ENCODE measurements at places on chromosomes 7 and 10. TPM values are rescaled to one million over a fixed set of nuclear protein-coding genes. Genes with fewer than 3 reads are reported as not detected.

GRCh38 chr10:117162093-117163060 is 24.3 kb upstream of the VAX1 start:
- DNase-seq: no peak

- DNase-seq: peak; percentile 90
Measured at GRCh38 chr7:151083071-151083823, at the start of gene TMUB1. TSS of gene TMUB1 (minus strand) at chr7:151083493. CDS start at chr7:151082563, 930 bp downstream.

GRCh38 chr10:17735166-17735941 is 16.6 kb upstream of the TMEM236 start:
- DNase-seq: peak; percentile 48

- no peak for DNase-seq
Measured at GRCh38 chr7:113751547-113751946, 167.3 kb downstream of the PPP1R3A start.

GRCh38 chr7:44431091-44431608 is 59.3 kb downstream of the NUDCD3 start:
- DNase-seq: no peak

DNA sequence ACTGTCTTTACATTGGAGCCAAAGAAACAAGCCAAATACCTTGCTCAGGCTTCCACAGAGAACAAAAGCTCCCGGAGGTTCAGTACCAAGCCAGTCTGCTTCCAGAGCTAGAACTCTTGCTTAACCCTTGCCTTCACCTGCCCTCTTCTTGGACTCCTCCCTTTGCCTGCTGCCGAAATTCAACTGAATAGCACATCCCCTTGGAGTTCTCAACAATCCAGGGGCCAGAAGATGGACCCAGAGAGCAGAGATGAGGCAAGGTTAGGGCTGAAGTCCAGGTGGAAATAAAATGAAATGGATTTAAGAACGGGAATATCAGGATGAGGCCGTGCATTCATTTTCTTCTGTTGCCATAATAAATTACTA is 876 bp upstream of the PIK3AP1 start:
- DNase-seq: no peak

SPDYE6 gene
- total RNA-seq: not detected
